Ecto neural progenitor cell (in vitro differentiated cells): ENCODE measurements at places on chromosomes 4 and X.

GRCh38 chr4:144594471-144594986, 51.4 kb upstream of the HHIP start:
- no peak for DNase-seq

DNA sequence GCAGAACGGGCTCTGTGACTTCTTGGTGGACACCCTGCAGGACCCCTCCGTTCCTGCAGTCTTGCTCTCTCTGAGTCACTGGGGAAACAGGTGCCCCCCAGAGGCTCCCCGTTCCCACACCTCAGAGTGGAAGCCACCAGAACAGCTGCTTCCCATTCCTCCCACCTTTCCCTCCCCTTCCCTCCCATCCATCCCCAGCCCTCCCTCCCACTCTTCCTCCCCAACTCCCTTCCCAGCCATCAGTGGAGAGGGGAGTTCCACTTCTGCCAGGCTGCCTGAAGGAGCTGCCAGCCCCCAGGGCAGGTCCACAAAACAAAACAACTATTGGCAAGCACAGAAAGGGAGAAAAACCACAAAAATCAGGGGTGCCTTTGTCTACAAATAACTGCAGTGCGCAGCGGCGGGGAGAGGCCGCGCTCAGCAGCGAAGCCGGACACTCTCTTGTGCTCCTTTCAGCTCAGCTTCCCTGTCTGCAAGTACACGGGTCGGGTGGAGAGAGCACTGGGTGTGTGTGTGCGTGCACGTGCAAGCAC, 8.1 kb downstream of the SSR4 start:
- no peak for DNase-seq

GRCh38 chr4:156515295-156515694, 456.3 kb downstream of the PDGFC start:
- DNase-seq: no peak

- no peak for DNase-seq
Measured at GRCh38 chr4:176377780-176378179, 58.0 kb downstream of the SPCS3 start.

DNA sequence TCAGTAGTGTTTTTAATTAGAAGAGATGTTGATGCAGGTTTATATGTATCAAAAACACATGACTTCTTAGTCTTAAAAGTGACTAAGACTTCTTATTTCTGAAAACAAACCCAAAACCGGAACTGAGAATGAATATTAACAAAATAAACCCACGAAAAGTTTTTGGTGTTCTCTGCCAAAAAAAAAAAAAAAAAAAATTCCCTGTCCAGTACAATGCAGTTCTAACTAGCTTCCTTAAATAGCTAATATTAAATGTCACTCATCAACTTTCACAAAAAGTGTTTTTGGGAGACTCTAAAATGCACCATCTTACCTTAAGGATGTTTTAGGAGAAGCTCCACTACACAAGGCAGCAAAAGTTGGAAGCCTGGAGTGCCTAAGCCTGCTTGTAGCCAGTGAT, 2.0 kb downstream of the ANKRD37 start:
- no peak for DNase-seq

DNA sequence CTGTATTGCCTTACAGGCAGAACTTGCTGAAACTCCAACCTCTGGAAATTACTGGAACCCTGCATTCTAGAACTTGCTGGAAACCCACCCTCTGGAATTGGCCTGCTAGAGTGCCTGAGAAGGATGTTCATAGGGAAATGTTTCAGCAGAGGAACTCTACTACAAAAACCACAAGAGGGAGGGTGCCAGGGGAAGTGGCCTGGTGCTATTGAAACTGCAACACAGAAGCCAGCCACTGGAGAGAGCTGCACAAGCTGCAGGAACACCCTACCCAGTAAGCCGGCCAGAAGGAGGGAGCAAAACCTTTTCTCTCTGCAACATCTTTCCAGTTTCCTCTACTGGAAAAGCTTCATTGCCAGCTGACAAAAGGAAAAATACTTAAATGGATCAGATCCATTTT, 2.5 kb upstream of the BRWD3 start:
- DNase-seq: peak; percentile 52

DNA sequence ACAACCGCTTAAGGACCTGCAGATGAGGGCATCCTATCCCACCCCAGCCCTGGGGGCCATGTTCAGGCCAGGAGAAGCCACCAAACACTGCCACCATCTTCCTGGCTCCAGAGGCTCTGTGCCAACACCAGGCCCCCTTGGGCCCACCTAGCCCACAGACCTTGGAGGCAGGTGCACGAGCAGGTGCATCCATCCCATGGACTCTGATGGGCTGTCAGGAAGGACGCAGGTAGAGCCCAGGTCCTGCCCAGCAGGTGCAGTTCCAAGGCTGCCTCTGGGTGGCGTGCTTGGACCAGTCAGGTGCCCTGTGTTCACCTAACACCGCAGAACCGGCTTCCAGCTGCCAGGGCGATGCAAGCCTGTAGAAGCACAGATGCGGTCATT, 22.8 kb upstream of the PDE6B start:
- DNase-seq: peak; percentile 89

- DNase-seq: no peak
Measured at GRCh38 chr4:22372986-22373385, 142.9 kb downstream of the ADGRA3 start.

DNA sequence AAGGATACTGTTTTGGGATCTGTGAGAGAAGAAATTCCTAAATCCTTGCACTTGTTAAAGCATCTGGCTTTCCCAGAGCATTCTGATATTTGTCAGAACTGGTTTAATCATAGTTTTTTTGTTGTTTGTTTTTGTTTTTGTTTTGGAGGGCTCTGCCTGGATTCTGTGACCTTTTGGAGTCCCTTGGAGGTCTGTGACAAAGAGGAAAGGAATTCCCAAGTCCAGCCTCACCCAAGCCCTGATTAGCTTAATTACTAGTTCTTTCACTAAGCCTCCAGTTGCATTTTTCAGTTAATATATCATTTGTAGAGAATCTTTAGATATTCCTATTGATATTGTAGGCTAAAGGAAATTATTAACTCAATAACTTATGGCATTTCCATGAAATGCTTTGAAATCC, 711 bp downstream of the ACE2 start:
- DNase-seq: no peak

DNA sequence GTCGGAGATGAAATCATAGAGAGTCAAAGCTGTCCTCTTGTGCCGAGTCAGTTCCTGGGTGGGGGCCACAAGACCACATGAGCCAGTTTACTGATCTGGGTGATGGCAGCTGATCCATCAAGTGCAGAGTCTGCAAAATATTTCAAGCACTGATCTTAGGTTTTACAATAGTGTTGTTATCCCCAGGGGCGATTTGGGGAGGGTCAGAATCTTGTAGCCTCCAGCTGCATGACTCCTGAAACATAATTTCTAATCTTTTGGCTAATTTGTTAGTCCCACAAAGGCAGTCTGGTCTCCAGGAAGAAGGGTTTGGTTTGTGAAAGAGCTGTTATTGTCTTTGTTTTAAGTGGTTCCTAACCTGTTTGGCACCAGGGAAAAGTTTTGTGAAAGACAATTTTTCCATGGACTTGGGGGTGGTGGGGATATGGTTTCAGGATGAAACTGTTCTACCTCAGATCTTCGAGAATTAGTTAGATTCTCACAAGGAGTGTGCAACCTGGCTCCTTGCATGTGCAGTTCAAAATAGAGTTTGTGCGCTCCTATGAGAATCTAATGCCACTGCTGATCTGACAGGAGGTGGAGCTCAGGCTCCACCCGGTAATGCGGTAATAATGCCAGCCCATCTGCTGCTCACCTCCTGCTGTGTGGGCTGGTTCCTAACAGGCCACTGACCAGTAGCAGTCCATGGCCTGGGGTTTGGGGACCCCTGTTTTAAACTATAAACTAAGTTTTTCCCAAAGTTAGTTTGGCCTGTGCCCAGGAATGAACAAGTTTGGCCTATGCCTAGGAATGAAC, 29.2 kb downstream of the METAP1 start:
- DNase-seq: no peak

GRCh38 chr4:146112389-146112788, 63.1 kb upstream of the LSM6 start:
- no peak for DNase-seq

DNA sequence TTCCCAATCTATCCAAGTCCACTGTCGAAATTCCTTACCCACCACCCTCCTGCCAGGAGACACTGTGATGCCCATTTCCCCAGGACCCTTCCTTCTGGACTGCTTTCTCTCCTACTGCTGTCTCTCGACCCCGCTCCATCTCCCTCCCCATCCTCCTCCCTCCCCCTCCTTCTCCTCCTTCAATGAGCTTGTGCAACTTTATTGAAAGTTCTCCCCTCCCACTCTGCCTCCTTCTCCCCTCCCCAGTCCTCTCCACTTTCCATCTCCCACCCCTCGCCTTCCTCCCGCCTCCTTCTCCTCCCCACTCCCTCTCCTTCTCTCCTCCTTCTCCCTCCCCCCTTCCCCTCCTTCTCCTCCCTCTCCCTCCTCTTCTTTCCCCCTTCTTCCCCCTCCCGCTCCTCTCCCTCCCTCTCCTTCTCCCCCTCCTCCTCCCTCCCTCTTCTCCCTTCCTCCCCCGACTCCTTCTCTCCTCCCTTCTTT, 116.6 kb upstream of the FAT1 start:
- DNase-seq: no peak

- no peak for DNase-seq
Measured at GRCh38 chr4:13918991-13919441, 291.5 kb upstream of the BOD1L1 start.

DNA sequence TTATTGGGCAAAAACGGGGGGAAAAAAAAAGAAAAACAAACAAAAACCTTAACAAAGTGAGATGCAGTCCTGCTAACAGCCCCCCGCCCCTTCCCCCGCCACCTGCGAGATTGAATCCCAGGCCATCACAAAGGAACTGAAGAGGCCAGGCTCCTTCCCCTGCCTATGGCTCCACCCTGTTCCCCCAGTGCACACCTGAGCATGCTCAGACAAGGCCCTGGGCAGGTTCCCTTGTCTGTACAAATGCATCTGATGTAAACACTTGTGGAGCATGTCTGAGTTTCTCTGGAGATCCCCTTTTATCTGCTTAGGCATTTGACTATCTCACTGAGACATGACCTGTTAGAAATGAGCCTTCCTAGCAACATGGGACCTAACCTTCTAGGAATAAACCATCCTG, 983.7 kb upstream of the PABPC4L start:
- no peak for DNase-seq

DNA sequence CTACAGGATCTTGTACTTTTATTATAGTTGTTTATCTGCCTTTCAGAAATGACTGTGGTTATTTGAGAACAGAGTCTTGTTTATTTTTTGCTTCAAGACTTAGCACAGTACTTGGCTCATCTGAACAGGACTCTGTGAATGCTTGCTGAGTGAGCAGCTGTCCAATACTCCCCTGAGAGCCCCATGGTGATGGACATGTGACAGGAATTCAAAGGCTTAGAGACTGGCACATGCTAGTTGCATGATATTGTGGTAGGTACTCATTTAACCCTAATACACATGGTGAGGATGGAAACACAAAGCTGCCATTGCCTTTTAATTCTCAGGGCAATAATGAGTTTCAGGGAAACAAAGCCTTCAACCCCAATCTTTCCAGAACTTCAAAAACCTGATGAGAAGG, 97.3 kb downstream of the GEMIN8 start:
- no peak for DNase-seq

- DNase-seq: no peak
Measured at GRCh38 chr4:10381146-10381545, 76.1 kb downstream of the ZNF518B start.

- DNase-seq: no peak
Measured at GRCh38 chr4:170079981-170080380, 9.8 kb downstream of the AADAT start.

GRCh38 chrX:47900833-47901232, 64.1 kb downstream of the ZNF81 start:
- no peak for DNase-seq

- no peak for DNase-seq
Measured at GRCh38 chr4:188268131-188268908, 129.1 kb downstream of the TRIML1 start.
